ENCODE measurements at places on chromosomes 2 and 18.
A peak's percentile ranks its signal among the peaks of the same experiment; 100 is the strongest.

- DNase-seq, result no peak
Observed at GRCh38 chr2:231920795-231921194, 5.4 kb downstream of the NPPC start.

GRCh38 chr2:2567776-2568175 lies 236.7 kb upstream of the MYT1L start:
- DNase-seq, result no peak

- DNase-seq, result no peak
Observed at GRCh38 chr2:206045251-206045650, 40.7 kb downstream of the INO80D start.

- DNase-seq, result no peak
Observed at GRCh38 chr2:76498360-76498759, 787.6 kb upstream of the GCFC2 start.

DNA sequence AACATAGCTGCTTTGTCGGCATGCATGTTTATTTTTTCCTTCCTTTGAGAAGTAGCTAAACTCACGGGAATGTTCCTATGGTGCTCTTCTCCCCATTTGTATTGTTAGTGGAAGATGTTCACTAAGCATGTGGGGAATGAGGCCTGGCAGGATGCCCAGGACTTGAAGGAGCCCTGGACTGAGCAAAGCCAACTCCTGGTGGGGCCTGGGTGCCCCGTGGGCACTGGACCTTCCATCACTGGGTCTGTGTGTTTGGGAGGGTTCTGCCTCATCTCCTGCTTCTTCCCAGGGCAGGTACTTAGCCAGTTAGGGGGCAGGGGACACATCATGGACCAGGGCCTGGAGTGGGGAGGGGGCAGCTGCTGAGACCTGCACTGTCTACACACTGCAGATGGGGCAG lies 49.3 kb downstream of the ACAA2 start:
- no peak for DNase-seq

DNA sequence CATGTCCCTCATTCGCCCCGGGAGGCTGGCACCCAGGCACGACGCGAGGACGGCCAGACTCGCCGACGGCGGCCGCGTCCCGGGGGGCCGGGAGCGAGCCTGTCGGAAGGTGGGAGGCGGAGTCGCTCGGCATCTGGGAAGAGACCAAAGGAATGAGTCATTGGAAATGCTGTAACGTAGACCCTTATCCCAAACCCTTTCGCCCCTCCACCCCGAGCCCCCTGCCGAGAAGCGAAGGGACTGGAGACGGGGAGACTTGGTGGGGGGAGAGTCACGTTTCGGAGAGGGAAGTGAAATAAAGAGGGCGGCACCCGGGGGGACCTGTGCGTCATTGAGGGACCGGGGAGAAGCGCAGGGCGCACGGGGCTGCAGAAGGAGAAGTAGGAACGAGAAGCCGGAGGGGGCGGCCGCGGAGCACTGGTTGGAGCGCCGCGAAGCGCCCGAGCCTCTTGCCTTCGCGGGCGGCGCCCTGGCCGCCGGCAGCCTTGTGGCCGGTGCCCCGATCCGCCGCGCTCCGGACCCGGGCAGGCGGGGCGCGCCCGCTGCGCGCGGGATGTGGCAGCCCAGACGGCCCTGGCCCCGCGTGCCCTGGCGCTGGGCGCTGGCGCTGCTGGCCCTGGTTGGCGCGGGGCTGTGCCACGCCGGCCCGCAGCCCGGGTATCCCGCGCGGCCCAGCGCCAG lies at the start of gene EMILIN2:
EMILIN2 (plus strand) TSS at position 371 of the 681 bp plus-strand sequence; CDS start at position 554, 183 bp downstream.
- no peak for DNase-seq

GRCh38 chr2:169010633-169011460 lies 20.3 kb downstream of the ABCB11 start:
- no peak for DNase-seq

DNA sequence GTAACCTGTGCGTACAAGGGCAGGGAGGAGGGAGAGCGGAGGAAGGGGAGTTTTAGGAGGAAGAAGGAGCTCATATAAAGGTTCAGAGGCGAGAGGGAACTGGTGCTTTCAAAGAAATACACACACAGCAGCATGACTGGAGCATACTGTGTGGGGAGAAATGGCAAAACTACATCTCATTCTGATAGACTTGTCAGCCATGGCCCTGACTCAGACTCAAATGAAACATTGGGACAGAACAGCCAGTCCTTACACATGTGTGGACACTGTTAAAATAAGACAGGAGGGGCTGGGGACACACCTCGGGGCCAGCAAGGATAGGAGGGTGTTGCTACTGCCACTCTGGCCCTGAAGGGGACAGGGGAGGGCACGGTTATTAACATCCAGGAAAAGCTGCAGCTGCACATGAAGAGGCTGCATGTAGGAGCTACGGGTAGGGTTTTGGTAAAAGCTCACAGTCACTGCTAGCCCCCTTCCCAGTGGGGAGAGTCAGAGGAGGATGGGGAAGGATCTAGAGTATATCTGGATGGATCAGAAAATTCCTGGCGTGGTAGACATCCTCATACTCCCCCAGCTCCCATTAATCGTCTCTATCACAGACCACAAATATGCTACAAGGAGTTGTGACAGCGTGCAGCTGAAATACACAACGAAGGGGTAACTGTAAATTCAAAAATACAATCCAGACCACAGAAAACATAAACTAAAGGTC lies 110.5 kb downstream of the GATA6 start:
- no peak for DNase-seq

DNA sequence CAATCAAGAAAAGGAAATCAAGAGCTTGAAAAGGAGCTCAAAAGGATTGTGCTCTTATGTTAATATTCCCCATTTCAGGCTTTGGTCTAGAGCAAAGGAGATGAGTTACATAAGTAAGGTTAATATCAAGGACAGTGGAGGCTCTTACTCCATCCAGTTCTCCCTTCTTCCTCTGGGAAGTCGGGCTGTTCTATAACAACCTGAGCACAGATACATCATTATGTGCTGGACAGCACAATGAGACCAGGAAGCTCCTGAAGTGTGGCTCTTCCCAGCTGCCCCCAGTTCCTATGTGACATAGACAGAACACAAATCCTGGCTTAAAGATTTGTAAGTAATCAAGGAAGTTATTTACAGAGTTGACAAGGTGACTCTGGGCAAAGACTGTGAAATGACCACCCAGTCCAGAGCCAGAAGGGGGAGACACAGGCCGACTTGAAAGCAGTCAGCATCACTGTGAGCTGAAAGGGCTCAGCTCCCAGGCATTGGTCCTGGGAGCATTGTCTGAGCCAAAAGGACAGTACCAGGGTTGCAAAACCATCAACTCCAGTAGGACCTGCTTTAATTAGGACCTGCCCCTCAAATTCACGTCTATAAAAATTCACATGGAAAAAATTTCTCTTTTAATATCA lies 917.6 kb upstream of the ACVR2A start:
- DNase-seq, result no peak

- no peak for DNase-seq
Observed at GRCh38 chr2:71801556-71801955, 346.1 kb downstream of the CYP26B1 start.

DNA sequence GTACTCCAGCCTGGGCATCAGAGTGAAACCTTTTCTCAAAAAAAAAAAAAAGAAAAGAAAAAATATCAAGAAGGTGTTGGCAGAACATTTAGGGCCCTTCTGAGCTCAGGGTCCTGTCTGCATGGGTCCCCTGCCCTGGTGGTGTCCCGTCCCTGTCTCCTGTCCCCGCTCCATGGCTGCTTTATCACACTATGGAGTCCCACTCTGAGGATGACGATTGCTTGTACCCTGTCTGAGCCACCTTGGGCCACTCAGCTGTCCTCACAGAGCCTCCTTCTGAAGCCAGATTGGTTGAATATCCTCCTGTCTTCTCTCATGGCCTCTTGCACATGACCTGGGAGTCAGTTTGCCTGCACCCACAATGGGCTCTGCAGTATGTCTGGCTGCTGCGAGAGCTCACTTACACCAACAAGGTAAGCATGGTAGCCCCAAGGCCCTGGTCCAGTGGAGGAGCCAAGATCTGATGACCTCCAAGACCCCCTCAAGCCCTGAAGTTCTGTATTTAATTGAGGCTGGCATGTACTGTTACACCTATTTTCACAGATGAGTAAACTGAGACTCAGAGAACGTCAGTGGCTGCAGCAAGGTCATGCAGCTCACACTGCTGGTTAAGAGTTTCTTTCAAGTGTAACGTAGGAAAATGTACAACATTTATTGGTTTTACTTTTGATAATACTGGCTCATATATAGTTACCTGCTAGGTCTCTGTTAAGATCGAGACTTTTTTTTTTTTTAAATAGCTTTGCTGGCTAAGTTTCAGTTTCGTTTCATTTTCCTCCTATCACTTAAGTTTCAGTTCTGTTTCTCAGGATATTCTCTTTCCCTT lies 16.9 kb upstream of the ZCCHC2 start:
- DNase-seq, result no peak

DNA sequence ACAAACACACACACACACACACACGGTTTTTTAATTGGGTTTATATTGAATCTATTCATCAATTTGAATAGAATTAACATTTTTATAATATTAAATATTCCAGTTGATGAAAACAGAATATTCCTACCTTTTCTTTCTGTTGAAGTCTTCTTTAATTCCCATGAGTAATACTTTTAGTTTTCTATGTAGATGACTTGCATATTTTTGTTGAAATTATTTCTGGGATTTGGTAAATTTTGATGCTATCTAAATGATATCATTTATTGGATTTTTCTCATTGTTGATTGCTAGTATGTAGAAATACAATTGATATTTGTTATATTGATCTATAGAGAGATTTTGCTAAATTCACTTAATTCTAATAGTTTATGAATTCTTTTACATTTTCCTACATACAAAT lies 12.8 kb upstream of the TCF7L1 start:
- no peak for DNase-seq

DNA sequence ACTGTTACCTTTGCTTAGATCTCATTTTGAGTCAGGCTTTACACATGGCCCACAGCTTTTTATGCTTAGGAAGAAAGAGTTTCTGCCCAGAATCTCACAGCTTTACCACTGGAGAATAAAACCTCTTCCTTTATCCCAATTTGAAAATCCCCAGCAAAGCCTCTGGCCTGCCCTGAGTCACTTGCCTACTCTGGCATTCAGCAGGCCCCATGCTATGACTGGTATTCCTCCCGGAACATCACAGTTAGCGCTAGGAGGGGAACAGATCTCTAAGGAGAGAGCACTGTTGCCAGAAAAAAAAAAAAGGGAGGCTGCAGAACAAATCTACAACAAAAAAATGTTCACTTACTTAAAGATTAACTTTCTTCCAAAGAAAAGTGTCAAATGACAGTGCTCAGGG lies 152.9 kb upstream of the DNMT3A start:
- DNase-seq, result no peak

GRCh38 chr2:209965723-209966122 lies 36.7 kb upstream of the RPE start:
- DNase-seq, result no peak

DNA sequence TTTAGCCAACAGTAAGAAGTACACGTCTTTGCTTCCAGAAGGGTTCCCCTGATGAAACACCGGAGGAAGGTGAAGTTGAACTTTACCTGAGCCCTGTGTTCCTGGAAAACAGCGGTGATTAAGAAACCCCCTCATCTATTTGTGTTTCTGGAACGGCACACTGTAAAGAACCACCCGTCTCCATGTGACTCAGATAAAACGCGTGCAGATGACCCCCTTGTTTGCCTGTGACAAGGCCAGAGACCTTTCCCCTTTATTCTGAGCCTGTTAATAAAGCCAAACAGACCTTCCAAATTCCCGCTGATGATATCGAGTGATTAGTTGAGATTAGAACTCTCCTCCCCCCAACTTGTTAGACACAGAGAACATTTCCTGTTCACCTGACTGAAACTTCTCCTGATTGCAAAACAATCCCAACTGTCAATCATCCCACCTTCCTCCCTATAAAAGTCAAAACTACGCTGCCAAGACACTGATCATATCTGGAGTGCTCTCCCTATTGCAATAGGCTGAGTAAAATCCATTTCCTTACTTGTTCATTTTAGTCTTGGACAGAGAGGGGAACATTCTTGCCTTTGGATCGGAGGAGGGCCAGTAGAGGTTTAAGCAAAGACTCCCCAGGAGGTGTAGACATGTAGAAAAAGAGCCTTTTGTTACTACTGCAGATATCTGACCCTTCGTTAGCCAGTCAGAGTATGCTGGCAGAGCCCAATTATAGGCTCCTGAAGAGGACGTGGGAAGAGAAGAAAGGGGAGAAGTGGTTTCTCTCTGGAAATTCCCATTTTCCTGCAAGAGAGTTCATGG lies 914 bp upstream of the IWS1 start:
- DNase-seq, result peak; percentile 0

- DNase-seq, result no peak
Observed at GRCh38 chr18:36905571-36905970, 76.6 kb downstream of the KIAA1328 start.
